ENCODE measurements at places on chromosomes 1 and 21.

DNA sequence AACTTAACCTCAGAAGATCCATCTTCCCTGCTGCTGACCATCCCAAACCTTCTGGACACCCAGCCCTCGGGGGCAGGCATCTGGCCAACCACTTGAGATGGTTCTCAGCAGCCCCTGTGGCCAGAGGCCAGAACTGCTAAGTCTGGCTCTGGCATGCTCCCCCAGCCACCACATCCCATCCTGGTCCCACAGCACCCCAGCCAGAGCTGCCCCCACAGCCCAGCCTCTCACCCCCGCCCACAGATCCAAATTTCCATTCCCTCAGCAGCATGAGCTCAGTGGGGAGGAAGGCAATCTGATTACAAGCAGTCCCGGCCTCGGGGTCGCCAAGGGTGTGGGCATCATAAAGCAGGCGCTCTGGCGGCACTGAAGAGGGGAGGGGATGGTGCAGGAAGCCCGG is 45.6 kb downstream of the GLIS1 start:
- DNase-seq: no peak

DNA sequence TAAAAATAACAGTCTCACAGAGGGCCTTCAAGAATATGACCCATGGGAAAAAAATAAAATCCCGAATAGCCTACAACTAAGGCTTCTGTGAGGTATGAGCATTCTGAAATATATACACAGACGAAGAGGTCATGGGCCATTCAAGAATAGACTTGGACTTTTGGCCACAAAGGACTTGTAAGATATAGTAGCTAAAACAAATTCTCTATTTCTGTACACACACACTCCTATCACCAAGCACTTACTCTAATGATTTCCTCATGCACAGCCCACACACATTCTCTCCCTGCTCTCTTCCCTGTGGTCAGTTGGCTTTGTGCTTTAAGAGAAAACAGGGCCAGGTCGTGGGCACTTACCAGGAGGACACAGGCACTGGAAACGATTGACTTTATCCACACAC is 69.7 kb upstream of the ADAM30 start:
- DNase-seq: no peak

DNA sequence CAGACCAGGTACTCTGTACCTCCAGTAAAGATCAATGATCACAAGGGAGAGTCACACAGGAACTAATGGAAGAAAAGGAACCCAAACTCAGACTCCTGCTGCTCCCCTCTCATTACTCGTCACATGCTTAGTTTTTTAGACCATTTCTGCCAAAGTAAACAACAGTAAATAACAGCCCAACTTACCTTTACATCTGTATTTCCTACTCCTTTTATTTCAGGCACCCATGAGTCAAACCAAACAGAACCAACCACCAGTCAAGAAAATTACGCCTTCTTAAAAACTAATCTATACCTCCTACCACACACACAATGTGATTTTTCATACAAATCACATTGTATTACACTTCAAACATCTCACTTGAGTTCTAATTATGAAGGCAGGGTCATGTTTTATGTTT is 61.4 kb upstream of the HTR1D start:
- no peak for DNase-seq

- DNase-seq: no peak
Measured at GRCh38 chr1:63674238-63674864, 81.1 kb downstream of the PGM1 start.

- DNase-seq: no peak
Measured at GRCh38 chr1:242189591-242189990, 190.7 kb upstream of the MAP1LC3C start.

DNA sequence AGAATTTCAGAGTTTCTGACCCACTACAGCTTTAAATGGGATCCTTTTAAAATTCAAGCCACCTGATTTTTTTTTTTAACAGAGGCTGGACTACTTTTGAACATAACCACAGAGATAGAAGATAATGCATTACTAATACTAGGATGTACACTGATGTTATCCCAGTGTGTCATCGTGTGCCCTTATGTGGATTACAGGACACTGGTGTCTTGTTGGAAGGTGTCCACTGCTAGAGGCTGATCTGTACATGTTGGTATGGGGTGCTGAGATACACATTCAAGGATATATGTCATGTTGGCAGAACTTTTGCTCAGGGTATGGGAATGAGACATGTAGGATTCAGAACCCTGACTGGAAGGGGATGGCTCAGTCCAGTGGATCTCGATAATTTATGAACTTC is 56.3 kb downstream of the INAVA start:
- DNase-seq: no peak

DNA sequence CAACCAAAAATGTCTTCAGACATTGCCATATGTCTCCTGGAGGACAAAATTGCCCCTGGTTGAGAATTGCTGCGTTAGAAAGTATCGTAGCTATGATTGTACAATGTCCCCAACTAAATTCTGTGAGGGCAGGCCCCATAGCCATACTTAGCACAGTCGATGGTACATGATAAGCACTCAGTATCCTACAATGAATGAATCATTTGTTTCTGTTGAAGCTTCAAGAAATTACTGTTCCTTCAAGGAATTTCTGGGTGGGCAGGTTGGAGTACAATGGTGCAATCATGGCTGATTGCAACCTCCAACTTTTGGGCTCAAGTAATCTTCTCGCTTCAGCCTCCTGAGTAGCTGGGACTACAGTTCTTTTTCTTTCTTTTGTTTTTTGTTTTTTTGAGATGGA is 4.7 kb downstream of the CAP1 start:
- DNase-seq: no peak

- DNase-seq: no peak
Measured at GRCh38 chr1:240980342-240980741, 368.4 kb upstream of the GREM2 start.

GRCh38 chr1:227170361-227171166 is 147.7 kb downstream of the CDC42BPA start:
- DNase-seq: no peak

DNA sequence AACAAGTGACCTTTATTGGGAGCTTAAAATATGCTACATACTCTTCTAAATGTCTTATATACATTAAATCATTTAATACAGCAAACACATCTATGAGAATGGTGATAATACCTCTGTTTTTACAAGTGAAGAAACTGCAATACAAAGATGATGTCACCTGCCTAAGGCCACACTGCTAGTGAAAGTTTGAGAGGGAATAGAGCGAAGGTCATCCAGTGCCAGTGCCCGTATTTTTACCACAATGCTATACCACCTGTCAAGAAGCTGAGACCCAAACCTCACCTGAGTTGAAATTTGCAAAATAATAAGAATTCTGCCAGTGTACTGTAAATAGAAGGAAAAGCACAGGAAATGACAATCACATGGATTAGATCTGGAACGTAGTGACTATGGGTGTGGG is 200.4 kb upstream of the TMPRSS15 start:
- no peak for DNase-seq

- DNase-seq: no peak
Measured at GRCh38 chr1:204255966-204256365, 42.2 kb upstream of the GOLT1A start.

GRCh38 chr1:200115532-200115931 is 88.0 kb downstream of the NR5A2 start:
- no peak for DNase-seq

DNA sequence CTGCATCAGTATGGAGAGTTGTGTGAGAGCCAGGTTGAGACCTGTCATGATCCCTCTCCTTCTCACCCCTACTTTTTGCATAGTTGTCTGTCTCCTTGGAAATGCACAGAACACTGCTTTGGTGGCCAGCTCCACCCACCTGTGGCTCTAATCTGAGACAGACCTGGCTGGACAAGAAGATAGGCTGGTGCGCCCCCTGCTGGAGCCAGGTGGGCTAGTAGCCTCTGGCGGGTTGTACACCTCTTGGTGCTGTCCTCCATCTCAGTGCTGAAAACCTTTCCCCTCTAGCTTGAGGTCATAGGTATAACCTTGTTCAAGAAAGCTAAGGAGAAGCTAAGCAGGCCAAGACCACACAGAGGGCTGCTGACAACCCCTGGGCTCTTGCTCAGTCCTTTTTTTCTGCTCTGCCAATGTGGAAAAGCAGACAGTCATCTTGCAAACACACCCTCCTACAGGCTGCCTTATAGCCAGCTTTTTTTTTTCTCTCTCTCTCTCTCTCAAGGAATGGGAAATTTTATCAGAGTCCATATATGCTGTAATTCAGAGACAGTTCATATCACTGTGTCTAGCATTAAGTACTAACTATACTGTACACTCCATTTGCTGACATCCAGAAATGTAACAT is 58.8 kb upstream of the SPATA6 start:
- peak; percentile 17 for DNase-seq

GRCh38 chr1:226903819-226904716 is 33.7 kb downstream of the PSEN2 start:
- no peak for DNase-seq

DNA sequence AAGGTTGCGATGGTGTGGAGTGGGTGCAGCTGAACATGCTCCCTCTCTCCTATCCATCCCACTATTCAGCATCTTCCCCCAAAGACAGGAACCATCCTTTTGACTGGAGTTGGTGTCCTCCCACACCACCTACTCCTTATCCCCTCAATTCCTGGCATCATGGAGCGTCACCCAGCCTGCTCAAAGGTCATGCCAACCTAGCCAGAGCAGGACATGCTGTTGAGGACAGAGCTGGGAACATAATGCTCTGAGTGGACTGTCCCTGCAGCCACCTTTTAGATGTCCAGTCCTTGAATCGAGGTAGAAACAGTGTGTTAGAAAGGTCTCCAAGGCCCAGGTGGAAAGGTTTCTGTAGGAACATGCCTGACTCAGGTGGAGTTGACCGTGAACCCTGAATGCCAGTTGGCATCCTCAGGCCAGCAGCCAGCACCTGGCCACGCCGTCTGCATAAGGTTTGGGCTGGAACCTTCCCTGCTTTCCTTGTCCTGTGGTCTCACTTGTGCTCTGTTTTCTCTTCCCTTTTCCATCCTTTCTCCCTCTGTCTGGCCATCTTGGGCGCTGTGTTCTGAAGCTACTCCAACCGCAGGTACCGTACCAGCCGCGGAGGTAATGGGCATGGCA is 52.2 kb upstream of the CNTN2 start:
- no peak for DNase-seq

DNA sequence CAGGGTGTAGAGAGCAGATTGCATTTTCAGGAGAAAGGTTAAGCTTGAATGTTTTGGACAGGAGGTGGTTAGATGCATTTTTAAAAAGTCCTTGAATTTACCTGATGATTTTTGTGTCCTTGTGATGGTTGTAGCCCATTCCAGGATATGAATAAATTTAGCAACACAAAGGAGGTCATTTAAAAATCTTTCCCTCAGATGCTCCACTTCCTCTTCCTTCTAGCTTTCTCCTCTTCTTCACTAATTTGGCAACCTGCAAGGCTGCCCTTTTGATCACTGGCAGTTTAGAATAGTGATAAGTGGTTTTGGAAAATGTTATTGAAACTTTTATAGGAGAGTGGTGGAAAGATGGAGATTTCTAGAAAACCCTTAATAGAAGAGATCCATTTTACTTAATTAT is 124.0 kb downstream of the LMO4 start:
- no peak for DNase-seq

DNA sequence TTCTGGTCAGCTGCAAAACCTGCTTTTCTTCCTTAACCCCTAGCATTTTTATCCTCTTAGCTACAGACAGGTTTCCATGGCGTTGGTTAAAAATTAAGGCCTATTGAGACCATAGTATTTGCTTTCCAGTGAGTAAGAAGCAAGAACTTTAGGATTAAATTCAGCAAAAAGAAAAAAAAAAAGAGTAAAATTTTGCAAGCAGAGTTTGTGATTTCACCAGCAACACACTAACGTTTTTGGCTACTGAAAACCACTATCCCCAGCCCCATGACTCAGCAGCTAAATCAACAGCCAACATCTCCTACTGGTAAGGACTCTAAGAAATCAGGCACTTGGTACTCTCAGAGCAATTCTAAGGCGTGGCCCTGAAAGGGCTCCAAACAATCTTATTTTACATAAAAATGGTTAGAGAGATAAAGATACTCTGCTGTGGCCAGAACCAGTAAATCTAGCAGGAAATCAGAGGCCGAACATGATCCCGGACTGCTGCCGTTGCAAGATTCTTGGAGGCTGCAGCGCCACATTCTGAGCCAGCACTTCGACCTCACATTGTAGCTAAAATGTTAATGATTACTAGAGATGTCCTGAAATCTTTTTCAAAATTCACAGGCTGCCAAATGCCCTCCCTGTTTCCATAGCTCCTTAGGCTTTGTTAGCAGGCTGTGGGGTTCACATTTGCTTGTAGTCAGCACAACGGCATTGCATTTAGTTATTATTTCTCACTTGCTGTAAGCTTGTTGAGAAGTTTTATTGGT is 1.6 kb upstream of the ENO1 start:
- DNase-seq: peak; percentile 71

- no peak for DNase-seq
Measured at GRCh38 chr1:180527101-180527669, 24.8 kb upstream of the ACBD6 start.

GRCh38 chr1:175174309-175175102 is 18.1 kb downstream of the KIAA0040 start:
- no peak for DNase-seq

DNA sequence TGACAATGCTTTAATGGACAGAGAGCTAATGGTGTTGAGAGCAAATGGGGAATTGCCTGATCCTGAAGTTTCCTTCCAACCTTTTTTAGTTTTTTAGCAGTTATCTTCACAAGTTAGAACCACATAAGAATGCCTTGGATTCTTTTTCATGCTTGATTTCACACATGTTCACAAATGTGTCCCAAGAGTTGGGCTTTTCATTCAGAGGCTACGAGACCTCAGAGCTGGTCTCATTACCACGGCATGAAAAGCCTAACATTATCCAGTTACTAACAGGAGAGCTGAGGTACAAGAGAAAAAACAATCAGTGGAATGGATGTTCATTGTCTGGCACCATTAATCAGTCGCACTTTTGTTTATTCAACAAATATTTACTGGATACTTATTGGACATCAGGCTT is 340.6 kb downstream of the ZNF326 start:
- no peak for DNase-seq

GRCh38 chr1:15432324-15432723 is 5.9 kb upstream of the CTRC start:
- no peak for DNase-seq

DNA sequence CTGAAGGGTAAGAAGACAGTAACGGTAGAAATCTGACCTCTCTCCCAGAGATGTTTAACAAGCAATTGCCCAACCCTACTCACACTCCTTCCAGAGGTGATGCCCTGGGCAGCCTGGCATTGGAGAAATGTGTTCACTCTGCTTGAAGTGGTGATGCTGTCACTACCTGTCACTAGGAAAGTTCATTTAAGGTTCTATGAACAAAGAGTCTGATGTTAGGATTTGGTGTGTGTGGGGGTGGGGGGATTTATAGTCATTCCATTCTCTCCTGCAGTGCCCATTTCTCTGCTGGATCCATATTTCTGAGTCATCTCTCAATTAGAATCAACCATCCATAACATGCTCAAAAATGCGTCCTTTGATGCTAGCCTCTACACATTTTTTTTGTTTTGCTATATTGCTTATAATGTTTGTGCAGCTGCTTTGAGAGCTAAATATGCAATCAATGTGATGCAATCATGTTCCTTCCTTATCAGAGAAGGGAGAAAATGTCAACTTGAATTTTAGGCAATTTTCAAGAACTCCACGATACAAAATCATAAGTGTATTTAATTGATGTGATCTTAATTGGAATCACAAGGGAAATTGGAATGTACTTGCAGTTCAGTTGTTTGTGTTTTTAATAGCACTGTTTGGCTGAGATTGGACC is 173.9 kb downstream of the DUSP10 start:
- DNase-seq: no peak

Data from T-helper 2 cell treated with Interferon-gamma antibody and Interleukin-4, amounts not matched to agents 5 μg/mL and 100 μg/mL, for 36 hours (primary cell).